T47D (cell line): ENCODE measurements at places on chromosomes 1 and 21.

GRCh38 chr1:15866721-15867201, 19.3 kb downstream of the SPEN start:
- no peak for DNase-seq

GRCh38 chr1:221992427-221992826, 250.5 kb upstream of the DUSP10 start:
- DNase-seq = no peak

DNA sequence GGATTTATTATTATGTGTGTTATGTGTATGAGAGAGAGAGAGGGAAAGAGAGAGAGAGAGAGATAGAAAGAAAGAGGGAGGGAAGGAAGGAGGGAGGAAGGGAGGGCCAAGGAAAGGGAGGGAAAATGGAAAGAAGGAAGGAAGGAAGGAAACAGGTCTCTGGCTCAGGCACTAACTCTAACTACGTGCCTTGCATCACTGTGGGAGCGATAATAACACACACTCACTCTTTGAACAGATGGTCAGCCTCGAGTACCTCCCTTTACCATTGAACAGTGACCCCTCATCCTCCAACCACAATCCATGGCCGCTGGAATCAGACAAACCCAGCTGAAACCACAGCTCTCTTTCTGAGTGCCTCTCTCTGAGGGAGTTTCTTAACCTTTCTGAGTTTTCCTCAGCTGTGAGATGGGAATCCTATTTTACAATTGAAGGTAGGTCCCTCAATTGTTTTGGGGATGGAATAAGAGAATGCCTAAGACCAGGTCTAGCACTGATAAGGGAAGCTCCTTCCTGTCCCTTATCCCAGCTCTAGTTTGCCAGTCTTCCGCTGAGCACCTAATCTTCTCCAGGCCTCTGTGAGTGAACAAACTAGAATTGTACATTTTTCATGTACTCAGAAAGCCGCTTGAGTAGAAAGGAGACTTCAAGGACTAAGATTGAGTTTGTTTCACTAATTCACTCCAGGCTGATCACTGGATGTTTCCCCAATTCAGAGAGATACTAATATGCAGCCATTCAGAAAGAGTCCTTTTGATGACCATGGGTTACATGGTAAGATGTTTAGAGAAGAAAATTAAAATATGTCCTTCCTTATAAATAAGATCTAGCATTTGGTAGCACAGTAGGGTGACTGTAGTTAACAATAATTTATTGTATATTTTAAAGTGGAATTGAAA, 62.8 kb downstream of the IRF2BP2 start:
- DNase-seq = no peak

- DNase-seq = no peak
Measured at GRCh38 chr1:9711466-9712020, 60.0 kb downstream of the PIK3CD start.

GRCh38 chr1:85404408-85404807, 60.6 kb downstream of the DDAH1 start:
- no peak for DNase-seq

DNA sequence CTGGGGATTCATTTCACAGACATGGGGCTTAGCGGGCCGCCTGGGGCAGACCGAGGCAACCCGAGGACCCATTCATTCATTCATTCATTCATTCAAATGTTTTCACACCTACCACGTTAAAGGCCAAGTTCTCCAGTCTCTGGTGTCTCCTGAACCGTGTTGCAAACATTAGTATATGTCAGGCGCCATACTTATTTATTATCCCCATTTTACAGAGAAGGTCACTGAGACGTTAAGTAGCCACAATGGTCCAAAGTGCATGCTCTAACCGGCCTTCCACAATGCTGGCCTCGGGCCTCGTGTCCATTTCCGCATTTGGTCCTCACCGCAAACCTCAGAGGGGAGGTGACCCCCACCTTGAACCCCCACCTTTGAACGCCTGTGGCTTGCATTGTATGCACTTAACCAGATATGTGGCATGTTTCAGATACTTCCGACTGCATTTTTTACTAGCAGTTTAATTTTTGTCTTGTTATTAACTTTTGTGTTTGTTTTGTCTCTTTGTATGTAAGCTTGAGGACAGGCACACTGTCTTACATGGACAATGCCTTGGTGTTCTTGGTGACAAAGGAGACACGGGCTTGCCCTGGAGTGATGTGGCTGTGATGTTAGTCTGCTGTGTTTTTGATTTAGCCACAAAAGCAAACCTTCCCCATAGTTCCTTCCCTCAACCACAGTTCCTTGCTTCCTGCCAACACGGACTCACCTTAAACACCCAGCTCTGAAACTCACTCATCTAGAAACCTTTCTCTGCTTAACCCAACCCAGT, 1.2 kb upstream of the IFFO2 start:
- DNase-seq = peak; percentile 62

DNA sequence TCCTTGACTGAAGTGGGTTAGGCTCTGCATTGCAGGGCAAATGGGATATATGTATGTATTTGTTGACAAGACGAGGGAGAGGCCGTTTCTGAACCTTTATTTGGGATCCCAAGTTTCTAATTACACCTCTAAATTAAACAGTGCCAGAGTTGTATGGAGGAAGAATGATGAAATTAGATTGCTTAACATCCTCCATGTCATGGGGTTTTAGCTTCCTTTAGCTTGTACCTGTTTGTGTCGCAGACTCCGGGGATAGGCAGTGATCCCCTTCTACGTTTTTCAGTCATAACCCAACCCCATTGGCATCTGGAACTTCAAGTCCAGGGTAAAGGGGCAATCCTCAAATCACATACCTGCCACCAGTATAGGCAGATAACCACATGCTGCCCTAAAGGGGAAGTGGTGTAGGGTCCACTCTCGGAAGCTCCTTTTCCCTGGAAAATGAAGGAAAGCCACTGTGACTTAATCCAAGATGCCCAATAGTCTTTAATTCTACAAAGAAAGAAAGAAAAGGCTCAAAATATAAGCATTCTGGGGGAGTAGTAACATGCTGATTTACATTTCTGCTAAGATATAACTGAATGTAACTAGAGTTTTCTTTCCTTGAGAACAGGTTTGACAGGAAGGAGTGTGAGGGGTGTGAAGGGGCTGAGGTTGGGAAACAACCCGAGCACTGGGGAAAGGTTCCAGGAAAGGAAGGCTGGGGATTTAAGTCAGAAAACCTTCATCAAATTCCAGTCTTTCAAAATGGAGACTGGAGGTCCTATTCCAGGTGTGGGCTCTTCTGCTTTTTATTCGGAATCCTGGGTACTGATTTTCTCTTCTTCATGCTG, 77.6 kb downstream of the RGL1 start:
- DNase-seq = no peak
